ENCODE measurements at places on chromosomes 6 and 20.

GRCh38 chr20:47110819-47111218 is 216.2 kb downstream of the EYA2 start:
- no peak for DNase-seq

DNA sequence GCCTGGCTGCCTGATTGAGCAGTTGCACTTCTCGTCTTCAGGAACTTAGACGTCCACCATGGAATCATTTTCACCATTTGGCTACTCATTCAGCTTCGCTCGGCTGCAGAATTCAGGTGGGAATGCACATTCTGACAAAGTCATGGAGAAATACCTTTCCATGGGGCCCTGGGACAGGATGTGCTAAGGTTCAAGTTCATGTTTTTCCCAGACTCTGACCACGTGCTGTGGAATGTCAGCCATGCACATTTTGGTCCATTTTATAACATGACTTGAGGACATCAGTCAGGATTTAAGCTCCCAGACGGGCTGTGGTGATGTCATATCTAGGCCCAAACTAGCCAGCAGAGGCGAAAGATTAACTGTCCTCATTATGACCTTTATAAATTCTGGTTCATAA is 205.3 kb downstream of the TBXT start:
- no peak for DNase-seq

GRCh38 chr6:129370268-129370916 is 339.6 kb downstream of the ARHGAP18 start:
- DNase-seq = no peak

- DNase-seq = no peak
Observed at GRCh38 chr20:61340157-61340556, 88.1 kb downstream of the CDH4 start.

GRCh38 chr6:135310291-135310690 is 129.2 kb downstream of the MYB start:
- DNase-seq = no peak

- no peak for DNase-seq
Observed at GRCh38 chr6:36893976-36894932, 8.5 kb downstream of the C6orf89 start.

DNA sequence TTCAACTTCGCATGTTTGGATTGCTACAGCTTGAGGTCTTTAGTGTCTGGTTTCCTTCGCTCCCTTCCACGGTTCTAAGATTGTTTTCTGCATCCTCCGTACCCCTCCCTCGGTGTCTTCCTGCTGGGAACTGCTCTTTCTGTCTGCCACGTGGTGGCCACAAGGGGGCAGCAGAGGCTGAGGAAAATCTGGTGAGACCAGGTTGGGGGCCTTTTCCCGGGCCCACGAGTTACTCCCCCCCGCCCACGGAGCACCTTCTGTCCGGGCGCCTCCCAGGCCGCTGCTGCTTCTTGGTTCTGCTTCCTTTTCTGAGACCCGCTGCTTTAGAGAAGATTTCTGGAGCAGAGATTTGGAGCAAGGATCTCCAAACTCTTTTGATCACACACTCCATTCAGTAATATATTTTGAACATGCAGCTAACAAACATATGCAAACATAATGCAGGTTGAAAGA is 21.1 kb upstream of the NOTCH4 start:
- DNase-seq = peak; percentile 47

DNA sequence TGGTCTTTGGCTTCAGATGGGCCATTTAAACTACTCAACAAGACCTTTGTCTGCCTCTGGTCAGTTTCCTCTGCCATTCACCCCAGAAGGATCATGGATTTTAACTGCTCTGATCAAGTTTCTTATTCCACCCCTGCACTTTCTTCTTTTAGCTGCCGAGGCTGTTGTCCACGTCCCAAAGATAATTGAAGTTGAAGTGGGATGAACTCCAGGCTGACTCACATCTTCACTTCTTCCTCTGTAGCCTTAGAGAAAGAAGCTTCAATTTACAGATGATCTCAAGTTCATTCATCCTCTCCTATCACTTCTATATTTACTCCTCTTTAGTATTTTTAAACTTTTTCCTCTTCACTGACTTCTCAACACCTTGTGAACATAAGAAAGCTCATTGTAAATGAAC is 651.6 kb downstream of the UTRN start:
- no peak for DNase-seq

DNA sequence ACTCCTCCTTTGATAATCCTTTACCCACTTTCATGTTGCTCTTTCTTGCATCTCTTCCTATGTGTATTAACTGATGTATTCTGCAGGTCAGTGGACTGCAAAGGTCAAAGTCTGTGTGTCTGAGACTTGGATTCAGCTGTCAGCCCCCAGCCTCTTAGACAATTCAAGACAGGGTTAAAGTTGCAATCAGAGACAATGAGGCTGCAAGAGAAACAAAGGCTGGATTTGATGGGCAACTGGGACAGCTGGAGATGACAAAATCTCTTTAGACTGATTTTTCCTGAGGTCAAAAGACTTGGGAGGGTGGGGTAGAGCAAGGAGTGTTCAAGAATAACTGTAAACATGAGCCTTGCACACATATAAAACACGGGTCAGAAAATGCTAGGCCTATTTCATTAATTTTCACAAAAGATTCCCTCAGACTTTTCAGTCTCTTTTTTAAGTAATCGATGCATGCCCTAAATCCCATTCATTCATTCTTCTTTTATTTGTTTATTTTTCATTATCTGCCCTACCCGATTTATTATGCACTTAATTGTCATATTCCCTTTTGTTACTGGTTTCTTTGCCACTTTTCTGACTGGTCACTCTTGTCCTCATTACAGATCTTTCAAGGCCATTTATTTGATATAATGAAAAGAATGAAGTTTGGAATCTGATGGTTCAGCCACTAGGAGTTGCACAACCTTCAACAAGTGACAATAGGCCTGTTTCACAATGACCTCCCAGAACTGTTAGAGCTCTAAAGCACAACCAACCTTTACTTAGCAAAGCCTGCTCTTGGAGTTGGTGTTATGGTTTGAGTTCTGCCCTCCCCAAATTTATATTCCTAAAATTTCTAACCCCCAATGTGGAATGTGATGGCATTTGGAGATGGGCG is 33.8 kb upstream of the AKAP12 start:
- DNase-seq = no peak

- no peak for DNase-seq
Observed at GRCh38 chr6:43170417-43170930, 595 bp upstream of the SRF start.

- DNase-seq = no peak
Observed at GRCh38 chr6:121666814-121667213, 231.4 kb downstream of the GJA1 start.

- DNase-seq = no peak
Observed at GRCh38 chr6:170277893-170278742, 12.8 kb downstream of the DLL1 start.

DNA sequence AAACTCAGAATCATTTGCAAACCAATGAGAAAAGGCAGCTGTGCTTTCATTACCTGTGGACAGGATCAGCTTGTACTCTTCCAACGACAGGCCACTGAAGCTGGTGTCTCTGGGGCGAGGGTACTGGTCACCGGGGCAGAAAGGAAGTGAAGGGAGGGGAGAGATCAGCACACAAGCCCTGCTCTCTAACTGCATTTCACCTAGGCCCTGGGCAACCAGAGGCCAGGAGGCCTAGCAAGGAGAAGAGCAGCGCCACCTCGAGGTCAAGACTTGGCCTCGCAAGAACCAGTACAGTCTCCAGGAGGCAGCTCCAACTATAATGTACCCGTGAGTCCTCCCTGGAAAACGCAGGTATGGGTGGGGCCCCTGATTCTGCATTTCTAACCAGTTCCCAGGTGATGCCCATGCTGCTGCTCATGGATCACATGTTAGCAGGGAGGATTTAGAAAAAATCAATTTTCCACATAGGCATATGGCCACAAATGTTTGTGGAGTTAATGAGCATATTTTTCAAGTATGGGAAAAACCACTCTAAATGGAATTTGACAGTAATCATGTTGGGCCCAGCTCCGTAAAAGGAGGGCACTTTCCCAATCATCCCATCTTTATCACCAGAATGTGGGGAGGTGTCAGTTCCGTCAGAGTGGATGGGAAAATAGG is 11.0 kb downstream of the UQCC2 start:
- DNase-seq = peak; percentile 59

DNA sequence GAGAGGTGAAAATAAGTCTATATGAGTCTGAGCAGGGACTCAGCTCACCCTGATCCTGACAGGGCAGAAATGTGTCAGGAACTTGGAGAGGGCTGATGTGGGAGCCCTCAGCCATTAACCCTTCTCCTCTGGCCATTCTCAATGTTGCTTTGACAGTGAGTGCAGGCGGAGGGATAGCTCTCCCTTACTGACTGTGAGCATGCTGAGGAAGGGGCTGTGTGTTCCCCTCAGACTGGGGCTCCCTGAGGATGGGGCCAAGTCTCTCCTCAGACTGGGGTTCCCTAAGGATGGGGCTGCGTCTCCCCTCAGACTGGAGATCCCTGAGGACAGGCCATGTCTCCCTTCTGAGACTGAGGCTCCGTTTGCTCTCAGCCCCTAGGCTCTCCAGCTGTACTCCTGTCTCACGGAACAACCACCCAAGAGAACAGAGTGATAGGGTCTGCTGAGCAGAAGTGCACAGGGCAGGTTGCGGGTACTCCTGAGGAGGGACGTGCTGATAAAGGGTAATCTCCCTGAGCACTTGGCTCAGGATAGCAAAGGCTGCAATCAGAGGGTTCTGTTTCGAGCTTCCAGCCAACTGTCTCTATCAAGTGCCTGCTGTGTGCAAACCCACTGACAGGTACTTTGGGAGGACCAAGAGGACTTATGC is 141.0 kb downstream of the MRPL14 start:
- DNase-seq = no peak

GRCh38 chr6:157443066-157443800 is 62.2 kb downstream of the ZDHHC14 start:
- no peak for DNase-seq

GRCh38 chr20:5192570-5193431 is 66.0 kb downstream of the CDS2 start:
- no peak for DNase-seq

DNA sequence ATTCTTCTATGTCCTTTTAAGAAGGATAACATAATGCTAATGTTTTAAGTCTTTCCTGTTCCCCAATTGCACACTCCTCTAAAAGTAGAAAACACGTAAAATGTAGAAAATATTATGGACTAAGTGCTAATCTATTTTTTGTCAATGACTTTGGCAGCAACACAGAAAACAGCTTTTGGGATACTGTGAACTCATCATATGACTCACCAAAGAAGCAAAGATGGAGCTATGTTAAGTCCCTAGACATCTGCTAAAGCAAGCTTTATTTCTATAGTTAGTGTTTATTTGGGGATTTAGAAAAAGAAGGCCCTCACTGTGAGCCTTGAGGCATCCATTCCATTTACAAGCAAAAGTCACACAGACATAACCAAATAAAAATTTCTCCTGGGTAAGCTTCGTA is 23.0 kb downstream of the OPN5 start:
- DNase-seq = no peak
